ENCODE measurements at places on chromosomes 11 and 22.

DNA sequence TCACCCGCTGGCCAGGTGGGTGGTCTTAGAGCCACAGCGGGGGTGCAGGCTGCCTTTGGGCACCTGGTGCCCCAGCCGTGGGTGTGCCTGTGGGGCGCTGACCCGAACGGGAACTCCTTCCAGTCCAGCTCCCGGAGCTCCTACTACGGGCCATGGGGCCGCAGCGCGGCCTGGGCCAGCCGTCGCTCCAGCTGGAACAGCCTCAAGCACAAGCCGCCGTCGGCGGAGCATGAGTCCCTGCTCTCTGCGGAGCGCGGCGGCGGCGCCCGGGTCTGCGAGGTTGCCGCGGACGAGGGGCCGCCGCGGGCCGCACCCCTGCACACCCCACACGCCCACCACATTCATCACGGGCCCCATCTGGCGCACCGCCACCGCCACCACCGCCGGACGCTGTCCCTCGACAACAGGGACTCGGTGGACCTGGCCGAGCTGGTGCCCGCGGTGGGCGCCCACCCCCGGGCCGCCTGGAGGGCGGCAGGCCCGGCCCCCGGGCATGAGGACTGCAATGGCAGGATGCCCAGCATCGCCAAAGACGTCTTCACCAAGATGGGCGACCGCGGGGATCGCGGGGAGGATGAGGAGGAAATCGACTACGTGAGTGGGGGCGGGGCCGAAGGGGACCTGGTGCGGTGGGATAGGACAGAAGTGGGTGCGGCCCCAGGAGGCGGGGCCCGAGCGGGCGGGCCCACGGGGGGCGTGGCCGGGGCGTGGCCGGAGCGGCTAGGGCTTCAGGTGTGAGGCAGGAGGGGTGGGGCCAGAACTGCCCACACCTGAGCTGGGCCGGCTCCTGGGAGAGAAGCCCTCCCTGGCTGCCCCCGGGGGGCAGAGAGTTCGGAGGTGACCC is 91.5 kb downstream of the CACNA1I start:
- DNase-seq, result peak; percentile 88

DNA sequence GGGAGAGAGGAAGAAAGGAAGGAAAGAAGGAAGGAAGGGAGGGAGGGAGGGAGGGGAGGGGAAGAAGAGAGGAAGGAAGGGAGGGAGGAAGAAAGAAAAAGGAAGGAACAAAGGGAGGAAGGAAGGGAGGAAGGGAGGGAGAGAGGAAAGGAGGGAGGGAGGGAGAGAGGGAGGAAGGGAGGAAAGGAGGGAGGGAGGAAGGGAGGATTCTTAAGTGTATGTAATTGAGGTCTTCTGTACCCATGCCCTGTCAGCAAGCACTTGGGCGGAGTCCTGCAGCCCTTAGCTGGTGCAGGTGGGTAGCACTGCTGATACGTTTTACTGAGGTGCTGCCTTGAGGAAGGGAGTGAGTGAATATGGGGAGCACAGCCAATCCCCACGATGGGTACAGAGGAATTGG is 56.9 kb upstream of the RASD2 start:
- DNase-seq, result no peak

- DNase-seq, result no peak
Observed at GRCh38 chr11:95922536-95923438, 1.1 kb downstream of the MTMR2 start.

- DNase-seq, result no peak
Observed at GRCh38 chr11:21975242-21975641, 217.6 kb upstream of the ANO5 start.

- no peak for DNase-seq
Observed at GRCh38 chr11:132472411-132473172, 1059.7 kb downstream of the OPCML start.

- no peak for DNase-seq
Observed at GRCh38 chr22:22788460-22789037, 99.1 kb upstream of the IGLL5 start.

GRCh38 chr11:86244063-86244521 is 461 bp upstream of the EED start:
- DNase-seq, result peak; percentile 90

- no peak for DNase-seq
Observed at GRCh38 chr11:57466680-57467079, 6.4 kb downstream of the RTN4RL2 start.

DNA sequence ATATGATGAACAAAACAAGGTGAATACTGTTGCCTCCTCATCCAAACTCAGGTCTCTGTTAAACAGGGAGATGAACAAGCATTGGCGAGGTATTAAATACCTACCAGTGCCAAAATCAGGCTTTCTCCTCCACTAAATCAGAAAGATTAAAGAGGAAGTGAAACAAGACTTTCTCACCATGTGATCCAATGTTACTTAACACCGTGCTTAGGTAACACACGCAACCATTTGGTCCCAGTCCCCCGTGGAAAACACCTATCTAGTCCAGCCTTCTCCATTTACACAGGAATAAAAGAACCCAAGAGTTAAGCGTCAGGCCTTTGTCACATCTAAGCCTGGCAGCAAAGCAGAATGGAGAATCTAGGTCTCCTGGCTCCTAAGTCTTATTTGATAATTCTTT is 34.5 kb downstream of the TENM4 start:
- no peak for DNase-seq

DNA sequence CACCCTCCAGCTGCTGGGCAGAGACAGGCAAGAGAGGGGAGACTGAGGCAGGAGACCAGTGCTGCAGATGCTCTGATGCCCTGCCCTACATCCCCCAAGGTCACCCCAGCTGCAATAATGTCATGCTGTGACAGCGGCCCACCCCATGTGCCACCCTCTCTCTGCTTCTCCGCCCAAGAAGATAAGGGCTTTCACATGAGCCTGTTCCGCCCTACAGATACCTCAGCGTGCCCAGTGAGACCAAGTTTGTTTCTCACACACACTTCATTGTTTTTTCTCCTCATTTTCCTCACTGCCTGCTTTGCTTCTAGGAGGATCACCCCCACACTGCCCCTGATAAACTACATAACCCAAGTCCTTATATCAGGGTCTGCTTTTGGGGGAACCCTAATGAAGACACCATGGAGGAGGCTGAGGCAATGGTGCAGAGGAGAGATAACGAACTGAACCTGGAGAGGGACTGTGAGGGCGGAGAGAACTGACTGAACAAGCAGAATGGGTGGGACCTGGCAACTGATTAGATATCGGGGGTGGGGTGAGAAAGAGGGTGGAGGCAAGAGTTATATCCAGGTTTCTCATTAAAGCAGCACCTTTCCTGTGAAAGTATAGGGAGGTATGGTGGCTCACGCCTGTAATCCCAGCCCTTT is 37.5 kb upstream of the TSKU start:
- DNase-seq, result no peak

- DNase-seq, result no peak
Observed at GRCh38 chr11:115255006-115255762, 249.0 kb downstream of the CADM1 start.

- DNase-seq, result no peak
Observed at GRCh38 chr11:16606784-16607674, 131.4 kb upstream of the C11orf58 start.

DNA sequence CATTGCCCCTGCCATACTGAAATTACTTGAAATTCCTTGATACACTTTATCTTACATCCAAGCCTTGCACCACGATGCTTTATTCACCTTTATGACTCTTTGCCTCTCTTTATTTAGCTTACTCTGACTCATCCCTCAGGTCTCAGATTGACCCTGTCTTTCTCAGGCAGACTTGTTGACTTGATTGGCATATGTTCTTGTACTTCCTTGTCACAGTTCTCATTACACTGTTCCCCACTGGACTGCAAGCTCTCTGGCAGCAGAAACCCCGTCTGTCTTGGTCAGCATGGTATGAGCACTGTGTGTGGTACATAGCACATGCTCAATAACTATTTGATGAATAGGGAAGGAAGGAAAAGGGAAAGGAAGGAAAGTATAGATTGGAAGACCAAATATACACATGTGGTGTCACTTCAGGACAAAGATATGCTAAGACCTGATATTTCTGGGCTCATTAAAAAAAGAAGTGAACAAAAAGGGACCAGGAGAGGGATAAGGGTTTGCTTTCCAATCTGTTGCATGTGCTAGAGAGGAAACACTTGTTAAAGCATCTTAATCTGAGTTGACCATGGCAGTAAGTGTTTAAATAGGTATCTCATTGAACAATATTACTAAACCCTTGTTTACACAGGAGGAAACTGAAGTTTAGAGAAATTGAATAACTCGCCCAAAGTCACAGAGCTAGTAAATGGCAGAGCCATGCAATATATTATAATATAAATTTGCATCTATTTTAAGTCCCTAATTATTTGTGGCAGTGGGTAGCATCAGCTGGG is 7.2 kb downstream of the LYVE1 start:
- DNase-seq, result no peak

DNA sequence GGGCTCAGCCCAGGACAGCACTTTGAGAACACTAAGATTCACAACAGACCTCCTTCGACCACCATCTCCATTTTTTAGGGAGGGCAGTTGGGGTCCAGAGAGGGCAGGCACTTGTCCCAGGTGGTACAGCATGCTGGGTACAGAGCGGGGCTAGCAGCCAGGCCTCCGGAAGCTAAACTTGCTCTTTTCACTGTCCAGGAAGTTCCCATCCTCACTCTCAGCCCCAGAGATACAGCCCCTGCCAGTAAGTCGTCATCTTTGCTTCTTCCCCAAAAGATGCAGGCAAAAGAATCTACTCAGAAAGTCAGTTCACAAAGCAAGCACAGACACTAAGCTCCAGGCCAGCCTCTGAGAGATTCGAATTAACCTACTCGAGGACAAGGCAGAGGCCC is 6.7 kb upstream of the RAB3IL1 start:
- no peak for DNase-seq

DNA sequence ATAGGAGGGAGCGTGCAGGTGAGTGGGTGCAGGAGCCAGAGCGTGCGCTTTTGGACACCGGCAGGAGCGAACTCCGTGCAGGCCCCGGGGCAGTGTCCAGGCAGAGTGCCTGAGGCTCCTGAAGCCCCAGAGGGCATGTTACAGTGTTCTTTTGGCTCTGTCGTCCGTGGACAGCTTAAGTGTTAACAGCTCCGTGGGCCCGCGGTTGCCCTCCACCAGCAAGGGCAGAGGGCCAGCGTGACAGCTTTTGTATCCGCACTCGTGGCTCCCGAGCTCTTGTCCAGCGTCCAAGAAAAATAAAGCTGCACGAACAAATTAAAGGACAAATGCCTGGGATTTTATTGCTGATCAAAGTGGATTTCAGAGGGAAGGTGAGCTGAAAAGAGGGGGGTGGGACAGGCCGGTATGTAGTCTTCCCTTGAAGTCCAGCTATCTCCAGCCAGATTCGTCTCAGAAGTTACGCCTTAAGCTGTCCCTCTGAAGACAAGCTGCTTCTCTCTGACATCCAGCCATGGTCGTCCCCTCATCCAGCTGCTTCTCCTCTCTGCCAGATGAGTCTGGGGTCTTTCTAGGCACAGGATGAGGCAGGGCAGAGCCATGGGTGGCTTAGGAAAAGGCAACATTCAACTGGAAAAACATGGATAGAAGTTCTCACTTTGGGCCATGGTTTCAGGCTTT is 968 bp upstream of the TMEM109 start:
- DNase-seq, result peak; percentile 25

DNA sequence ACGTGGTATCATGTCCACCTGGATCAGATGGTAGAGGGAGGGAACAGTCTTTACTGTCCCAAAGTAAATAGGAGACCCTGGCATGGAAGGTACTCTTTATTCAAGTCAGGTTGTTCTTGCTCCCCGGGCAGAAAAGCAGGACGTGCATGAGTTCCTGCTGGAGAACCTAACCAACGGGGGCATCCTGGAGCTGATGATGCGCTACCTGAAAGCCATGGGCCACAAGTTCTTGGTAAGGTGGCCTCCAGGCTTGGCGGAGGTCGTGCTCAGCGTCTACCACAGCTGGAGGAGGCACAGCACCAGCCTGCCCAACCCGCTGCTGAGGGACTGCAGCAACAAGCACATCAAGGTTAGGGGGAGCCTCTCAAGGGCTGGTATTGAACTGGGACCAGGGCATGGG is 48.7 kb downstream of the CABIN1 start:
- no peak for DNase-seq

All from CD8-positive, alpha-beta T cell (primary cell).